Naive B cell (primary cell): ENCODE measurements at places on chromosomes 16 and 17.

- no peak for DNase-seq
- H3K4me3 ChIP-seq, result no peak overlapping the region
- H3K36me3 ChIP-seq, result no peaks in the 10 kb centered on the region
- peaks cover 73% of the 10 kb centered on the region for H3K4me1 ChIP-seq
Observed at GRCh38 chr17:29143894-29144293, 36.3 kb downstream of the MYO18A start.

DNA sequence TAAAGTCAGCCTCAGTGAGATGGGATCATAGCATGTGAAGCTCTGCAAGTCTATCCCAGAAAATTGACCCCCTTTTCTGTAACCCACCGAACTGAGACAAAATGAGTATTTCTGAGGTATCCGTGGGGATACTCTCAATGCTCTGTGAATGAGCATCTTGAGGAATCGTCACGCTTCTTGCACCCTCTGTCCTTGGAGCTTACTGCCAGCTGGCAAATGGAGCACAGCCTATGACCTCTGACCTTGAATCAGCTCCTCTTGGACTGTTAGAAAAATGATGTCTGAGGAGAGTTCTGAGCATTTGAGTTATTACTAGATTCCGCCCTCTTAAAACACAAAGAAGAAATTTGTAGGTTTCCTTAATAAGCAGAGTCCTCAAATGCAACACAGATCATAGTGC is 342.1 kb downstream of the ZFHX3 start:
- H3K4me1 ChIP-seq, result no peaks in the 10 kb centered on the region
- no peak for DNase-seq
- H3K27ac ChIP-seq, result no peak overlapping the region
- H3K4me3 ChIP-seq, result no peak overlapping the region
- H3K27me3 ChIP-seq, result no peaks in the 10 kb centered on the region

DNA sequence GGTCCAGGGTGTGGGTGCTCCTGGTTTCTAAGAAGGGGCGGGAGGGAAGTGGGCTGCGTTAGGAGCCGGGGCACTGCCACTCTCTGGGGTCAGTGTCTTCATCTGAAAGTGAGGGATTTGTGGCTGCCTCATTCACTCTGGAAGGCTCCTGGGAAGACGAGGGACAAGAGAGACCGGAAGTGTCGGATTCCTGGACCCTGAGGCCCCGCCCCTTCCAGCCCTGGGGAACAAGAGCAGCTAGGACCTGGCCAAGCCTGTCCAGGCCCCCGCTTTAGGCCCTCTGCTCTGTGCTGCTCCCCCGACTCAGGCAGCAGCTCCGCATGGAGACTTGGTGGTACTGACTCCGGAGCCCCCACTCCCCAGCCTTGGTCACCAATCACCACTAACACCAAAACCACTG is 6.5 kb downstream of the LGALS3BP start:
- no peaks in the 10 kb centered on the region for H3K27me3 ChIP-seq
- H3K4me3 ChIP-seq, result no peak overlapping the region
- no peak for DNase-seq
- peaks cover 24% of the 10 kb centered on the region for H3K4me1 ChIP-seq
- no peaks in the 10 kb centered on the region for H3K36me3 ChIP-seq

DNA sequence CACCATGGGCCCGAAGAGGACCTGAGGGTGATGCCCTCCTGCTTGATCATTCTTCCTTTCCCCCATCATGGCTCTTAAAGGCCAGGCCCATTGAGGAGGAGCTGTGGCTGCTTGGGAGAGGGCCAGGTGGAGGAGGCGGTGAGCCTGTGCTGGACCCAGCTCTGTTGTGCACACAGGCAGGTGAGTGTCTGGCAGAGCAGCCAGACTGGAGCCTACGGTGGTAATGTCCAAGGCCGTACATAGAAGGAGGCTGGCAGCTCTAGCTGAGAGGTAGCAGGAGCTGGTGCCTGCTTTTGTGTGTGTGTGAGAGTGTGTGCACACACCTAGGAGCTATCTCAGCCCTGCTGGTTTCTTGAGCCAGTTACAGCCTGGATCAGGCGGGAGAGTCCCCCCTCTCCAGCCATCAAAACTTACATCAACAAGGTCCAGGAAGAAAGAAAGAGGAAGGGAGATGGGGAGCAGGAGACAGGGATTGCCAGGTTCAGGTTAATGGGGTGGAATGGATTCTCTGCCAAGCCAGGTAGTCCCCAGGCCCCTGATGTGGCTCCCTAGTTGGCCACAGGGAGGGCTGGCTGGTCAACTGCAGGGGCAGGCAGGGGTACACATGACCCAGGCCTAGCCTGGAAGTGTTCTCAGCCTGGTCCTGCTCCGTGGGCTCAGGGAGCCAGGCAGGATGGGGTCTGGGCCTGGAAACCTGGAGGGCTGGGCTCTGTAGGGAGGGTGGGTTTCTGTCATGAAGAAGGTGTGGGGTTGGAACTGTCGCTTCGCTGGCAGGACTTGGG is 107.1 kb downstream of the RAP1GAP2 start:
- H3K4me1 ChIP-seq, result peaks cover 12% of the 10 kb centered on the region
- H3K27ac ChIP-seq, result no peak overlapping the region

GRCh38 chr17:81033535-81034167 is 1.3 kb upstream of the BAIAP2 start:
- peak overlapping the region; percentile 90 for H3K4me3 ChIP-seq
- H3K4me1 ChIP-seq, result peaks cover 14% of the 10 kb centered on the region
- no peak for DNase-seq
- peaks cover 82% of the 10 kb centered on the region for H3K27me3 ChIP-seq
- peak overlapping the region; percentile 67 for H3K27ac ChIP-seq

- H3K27me3 ChIP-seq, result no peaks in the 10 kb centered on the region
- no peak for DNase-seq
- H3K4me1 ChIP-seq, result peaks cover 82% of the 10 kb centered on the region
- H3K27ac ChIP-seq, result peak overlapping the region; percentile 22
- H3K36me3 ChIP-seq, result peaks cover 16% of the 10 kb centered on the region
- H3K4me3 ChIP-seq, result peak overlapping the region; percentile 25
Observed at GRCh38 chr17:8951206-8951605, 14.3 kb downstream of the PIK3R5 start.

- no peaks in the 10 kb centered on the region for H3K4me1 ChIP-seq
- no peak overlapping the region for H3K27ac ChIP-seq
- no peak for DNase-seq
Observed at GRCh38 chr17:72151565-72152386, 31.0 kb downstream of the SOX9 start.

DNA sequence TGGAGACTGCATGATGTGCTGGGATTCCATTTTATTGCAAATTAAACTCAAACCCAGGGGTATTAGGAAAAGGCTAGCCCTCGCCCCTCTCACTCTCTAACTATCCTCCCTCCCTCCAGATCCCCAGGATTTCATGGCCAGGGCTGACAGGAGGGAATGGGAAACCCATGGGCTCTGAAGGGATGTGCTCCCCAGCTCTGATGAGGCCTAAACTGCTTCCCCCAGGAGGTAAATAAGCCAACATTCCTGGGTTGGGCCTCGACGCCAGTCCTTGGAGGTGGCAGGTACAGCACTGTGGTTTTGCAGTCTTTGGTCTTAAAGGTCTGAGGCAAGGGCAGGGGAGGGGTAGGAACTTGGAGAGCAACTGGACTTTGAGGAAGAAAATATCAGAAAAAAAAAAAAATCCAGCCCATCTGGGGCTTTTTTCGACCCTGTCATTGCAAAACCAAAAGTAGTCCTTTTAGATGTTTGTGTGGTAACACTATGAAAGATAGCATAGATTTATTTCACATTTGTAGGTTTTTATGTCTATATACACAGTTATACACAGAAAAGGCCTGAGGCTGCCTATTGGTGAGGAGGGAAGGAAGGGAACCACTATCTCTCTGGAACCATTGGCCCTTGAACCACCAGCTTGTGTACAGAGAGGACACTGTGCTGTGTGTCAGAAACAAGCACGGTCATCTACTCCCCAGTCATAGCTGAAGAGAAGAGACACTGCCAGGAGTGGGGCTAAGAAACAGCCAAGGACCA is 12.0 kb downstream of the C17orf113 start:
- DNase-seq, result no peak
- H3K27ac ChIP-seq, result no peak overlapping the region
- no peak overlapping the region for H3K4me3 ChIP-seq
- no peaks in the 10 kb centered on the region for H3K36me3 ChIP-seq
